Activated naive CD4-positive, alpha-beta T cell treated with anti-CD3 and anti-CD28 coated beads, Interleukin-2, amount 10 ng/mL, durations not matched to agents 5 hours and 36 hours (primary cell): ENCODE measurements at places on chromosomes 6 and 20. TPM values are rescaled to one million over a fixed set of nuclear protein-coding genes. Genes with fewer than 3 reads are reported as not detected.

MATN4 gene
- not detected for total RNA-seq

STX7 gene
- 17.9 TPM for total RNA-seq

AGER gene
- total RNA-seq = 41.4 TPM

ENPP5 gene
- total RNA-seq = 0.08 TPM

MDFI gene
- total RNA-seq = not detected

AFDN gene
- 31.8 TPM for total RNA-seq

CAGE1 gene
- not detected for total RNA-seq

ATAT1 gene
- total RNA-seq = 9.6 TPM

LINC00237 gene
- total RNA-seq = not detected

DCDC2 gene
- total RNA-seq = not detected

CRIP3 gene
- total RNA-seq = 0.29 TPM

SAMD5 gene
- not detected for total RNA-seq
